Activated CD4-positive, alpha-beta memory T cell treated with anti-CD3 and anti-CD28 coated beads for 36 hours (primary cell): ENCODE measurements at places on chromosomes 3 and 15.
A peak's percentile ranks its signal among the peaks of the same experiment; 100 is the strongest.

DNA sequence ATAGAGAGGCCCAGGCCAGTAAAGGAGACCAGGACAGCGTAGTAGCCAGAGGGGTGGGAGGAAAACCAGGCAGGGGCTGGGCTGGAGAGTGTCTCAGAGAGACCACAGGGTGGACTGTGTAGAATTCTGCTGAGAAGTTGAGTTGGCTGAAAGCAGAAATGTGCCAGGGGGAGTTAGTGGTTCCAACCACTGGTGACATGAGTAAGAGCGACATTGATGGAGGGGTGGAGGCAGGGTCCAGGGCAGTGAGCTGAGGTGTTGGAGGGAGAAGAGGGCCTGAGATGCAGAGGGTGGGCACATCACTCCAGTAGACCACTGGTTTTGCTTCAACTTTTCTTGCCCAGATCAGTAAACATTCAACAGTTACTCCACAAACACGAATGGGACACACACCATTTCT lies 106.5 kb downstream of the ASB7 start:
- DNase-seq, result no peak

DNA sequence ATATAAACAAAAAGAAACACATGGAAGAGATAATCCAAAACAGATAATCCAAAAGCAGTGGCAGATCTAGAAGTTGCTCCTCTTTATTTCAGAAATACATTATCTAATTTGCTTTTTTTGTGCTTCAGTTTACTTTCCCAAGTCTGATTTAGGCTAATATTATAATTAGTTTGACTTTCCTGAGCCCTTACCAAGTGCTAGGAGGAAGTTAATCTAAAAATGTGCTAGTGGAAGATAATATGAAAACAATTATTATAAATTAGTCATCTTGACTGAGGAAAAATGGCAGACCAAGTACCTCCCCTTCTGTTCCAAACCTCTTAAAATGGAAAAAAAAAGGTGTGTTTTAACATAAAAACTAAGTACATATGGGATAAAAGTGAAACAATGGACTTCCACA lies 17.5 kb downstream of the SLC9A9 start:
- DNase-seq, result no peak

DNA sequence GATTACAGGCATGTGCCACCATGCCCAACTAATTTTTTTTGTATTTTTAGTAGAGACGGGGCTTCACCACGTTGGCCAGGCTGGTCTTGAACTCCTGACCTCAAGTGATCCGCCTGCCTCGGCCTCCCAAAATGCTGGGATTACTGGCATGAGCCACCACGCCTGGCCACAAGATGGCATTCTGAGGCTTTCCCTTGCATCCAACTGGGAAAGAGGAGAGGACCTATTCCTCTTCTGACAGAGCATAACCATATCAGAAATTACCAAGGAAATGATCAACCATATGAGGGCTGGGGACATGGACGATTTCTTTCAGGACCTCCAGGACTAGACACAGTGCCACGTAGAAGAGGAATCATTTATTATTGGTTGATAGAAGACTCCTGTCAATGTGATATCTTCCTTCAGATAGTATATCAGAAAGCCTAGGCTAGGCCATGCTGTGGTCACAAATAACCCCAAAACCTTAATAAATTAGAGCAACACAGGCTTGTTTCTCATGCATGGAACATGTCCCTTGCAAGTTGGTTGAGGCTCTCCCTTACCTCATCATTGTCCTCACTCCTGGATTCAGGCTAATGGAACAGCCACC lies 372.3 kb upstream of the IL12A start:
- no peak for DNase-seq

DNA sequence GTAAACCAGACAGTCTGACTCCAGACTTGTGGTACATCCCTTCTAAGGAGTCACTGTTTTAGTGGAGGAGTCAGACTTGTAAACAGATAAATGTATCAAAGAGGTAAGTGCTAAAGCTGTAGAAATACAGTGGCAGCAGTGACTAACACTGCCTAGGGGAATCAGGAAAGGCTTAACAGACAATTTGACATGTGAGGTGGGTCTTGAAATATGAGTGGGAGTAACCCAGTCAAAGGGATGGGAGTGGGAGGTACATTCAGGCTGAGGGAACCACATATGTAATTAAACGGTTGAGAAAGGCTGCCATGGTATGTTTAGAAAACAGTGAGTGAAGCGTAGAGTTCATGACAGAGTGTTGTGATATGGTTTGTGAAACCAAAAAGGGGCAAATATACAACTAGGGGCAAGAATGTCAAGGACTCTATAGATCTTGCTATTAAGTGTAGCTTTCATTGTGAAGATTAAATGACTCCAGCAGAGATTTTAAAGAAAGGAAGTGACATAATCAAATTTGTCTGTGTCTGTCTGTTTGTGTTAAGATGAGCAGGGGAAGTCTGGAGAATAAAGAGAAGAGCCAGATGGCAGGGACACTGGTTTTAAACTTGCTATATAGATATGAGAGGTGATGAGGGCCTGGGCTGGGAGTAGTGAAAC lies 11.2 kb upstream of the ALCAM start:
- no peak for DNase-seq

DNA sequence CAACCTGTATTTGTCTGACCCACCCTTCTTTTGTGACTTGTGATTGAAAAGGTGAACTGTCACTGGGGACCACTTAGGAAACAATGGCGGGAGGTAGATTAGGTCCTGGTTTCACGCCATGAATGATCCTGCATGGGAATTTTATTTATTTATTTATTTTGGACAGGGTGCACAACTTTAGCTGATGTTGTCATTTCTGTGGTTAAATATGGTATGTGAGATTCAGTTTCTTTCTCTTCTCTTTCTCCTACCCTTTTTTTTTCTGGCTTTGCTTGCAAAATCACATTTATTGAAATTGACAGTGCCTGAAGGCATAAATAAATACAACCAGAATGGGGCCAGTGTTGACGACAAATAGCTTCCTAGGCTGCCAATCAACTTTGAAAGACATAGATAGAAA lies 18.0 kb upstream of the HTR3E start:
- DNase-seq, result no peak

- DNase-seq, result no peak
Observed at GRCh38 chr15:101143321-101143720, 108.5 kb downstream of the CHSY1 start.

DNA sequence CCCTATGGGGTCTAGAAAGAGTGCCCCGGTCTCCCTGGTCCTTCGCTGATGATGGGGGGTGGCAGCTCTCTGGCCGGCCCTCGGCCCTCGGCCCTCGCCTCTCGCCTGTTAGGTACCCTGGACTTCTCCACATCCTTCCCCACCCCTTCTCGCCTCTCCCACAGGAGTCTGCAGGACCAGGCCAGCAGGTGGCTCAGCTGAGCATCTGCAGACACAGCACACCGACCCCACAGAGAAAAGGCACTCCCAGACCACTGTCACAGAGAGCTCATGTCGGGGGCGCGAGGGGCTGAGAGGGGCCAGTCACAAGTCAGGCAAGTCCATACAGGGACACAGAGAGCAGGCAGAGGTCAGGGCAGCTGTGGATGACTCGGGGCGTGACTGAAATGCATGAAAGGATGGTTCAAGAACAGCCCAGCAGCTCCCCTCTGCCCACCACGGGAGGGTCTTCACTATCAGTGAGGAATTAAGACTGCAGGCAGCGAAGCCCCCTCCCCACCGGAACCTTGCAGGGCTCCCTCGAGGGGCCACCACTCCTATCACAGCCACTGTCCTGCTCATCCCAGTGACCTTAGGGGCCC lies 181.7 kb upstream of the NSMCE3 start:
- DNase-seq, result no peak

GRCh38 chr3:38549486-38549885 lies 53.3 kb downstream of the EXOG start:
- DNase-seq, result peak; percentile 2

- DNase-seq, result no peak
Observed at GRCh38 chr3:44066806-44067205, 174.9 kb upstream of the TOPAZ1 start.

GRCh38 chr15:25596644-25597562 lies 158.1 kb upstream of the UBE3A start:
- DNase-seq, result no peak

- peak; percentile 30 for DNase-seq
Observed at GRCh38 chr3:69033470-69033869, 18.7 kb downstream of the TMF1 start.

- DNase-seq, result peak; percentile 40
Observed at GRCh38 chr15:72532991-72533601, 59.0 kb downstream of the ARIH1 start.

DNA sequence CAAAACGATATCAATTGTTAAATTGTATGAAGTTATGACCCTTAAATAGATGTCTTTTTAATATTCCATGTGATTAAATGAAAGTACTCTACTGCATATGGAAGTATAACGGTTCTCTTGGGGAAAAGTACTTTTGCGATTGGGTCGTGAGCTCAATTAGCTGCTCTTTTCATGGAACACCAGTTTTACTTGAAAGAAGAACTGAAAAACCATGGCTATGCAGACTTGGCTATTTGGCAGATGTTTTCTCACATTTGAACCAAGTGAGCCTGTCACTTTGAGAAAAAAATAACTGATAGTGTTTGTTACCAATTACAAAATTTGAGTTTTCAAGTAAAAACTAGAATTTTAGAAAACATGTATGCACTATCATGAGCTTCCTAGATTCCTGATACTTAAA lies 5.9 kb upstream of the INAFM2 start:
- DNase-seq, result no peak

GRCh38 chr15:89858661-89859458 lies 34.9 kb downstream of the AP3S2 start:
- DNase-seq, result no peak

- DNase-seq, result no peak
Observed at GRCh38 chr3:149701977-149702350, 44.1 kb upstream of the WWTR1 start.

- no peak for DNase-seq
Observed at GRCh38 chr3:165640970-165641369, 196.3 kb downstream of the BCHE start.

DNA sequence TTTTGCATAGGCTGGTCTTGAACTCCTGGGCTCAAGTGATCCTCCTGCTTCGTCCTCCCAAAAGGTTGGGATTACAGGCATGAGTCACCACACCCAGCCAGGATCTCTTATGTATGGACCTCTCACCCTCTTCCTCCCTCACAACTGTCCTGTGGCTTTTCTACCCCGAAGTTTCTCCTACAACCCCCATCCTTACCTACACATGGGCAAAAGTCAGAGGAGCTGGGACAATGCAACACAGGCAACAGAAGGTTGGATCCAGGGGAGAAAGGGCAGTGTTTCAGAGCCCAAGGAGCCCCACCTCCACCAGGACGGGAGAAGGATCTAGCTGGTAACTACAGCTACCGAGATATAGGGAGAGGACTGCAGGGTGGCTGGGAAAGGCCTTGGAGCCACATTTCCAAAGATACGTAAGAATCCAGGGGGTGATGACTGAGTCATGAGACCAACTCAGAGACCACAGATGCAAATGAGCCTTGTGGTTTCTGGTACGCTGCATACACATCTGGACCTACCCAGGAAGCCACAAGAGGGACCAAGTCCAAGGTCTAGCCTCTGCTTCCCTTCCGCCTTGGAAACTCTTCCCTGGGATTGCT lies 13.6 kb downstream of the IGDCC4 start:
- DNase-seq, result no peak

- DNase-seq, result no peak
Observed at GRCh38 chr3:196633555-196634151, 5.8 kb upstream of the NRROS start.

DNA sequence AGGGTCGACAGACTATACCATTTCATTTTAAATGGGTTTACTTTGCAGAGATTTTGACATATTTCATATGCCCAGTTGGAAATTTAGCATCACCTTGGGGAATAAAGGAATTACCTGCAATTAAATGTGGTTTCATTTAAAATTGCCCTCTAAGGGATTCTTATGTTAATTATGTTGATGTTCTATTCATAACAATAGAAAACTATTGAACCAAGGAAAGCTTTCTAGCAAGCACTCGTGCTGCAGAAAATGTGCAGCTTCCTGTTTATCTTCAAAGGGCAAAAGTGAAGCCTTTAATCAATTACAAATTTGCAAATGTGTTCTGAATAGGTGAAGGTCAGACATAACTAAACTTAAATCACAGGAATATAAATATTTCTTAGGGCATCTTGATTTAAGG lies 352.1 kb downstream of the CHST2 start:
- no peak for DNase-seq

DNA sequence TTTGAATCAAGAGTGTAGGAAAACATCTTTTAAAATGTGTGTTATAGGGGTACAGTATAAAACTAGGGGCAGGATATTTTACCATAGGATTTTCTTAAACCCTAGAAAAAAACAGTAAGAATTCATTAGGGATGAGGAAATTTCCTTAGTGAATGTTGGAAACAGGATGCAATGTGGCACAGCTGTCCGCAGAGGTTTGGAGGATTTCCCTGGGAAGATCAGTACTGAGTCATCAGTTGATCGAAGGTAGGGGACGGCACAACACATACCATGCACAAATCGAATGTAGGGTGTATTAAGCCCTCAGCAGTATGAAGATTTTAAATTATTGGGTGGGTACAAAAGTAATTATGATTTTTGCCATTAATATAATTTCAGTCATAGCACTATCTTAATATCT lies 49.9 kb downstream of the FNDC3B start:
- no peak for DNase-seq

- DNase-seq, result peak; percentile 37
Observed at GRCh38 chr3:195226900-195227447, 44.0 kb downstream of the XXYLT1 start.

- DNase-seq, result no peak
Observed at GRCh38 chr3:76367281-76367680, 581.9 kb upstream of the ZNF717 start.

DNA sequence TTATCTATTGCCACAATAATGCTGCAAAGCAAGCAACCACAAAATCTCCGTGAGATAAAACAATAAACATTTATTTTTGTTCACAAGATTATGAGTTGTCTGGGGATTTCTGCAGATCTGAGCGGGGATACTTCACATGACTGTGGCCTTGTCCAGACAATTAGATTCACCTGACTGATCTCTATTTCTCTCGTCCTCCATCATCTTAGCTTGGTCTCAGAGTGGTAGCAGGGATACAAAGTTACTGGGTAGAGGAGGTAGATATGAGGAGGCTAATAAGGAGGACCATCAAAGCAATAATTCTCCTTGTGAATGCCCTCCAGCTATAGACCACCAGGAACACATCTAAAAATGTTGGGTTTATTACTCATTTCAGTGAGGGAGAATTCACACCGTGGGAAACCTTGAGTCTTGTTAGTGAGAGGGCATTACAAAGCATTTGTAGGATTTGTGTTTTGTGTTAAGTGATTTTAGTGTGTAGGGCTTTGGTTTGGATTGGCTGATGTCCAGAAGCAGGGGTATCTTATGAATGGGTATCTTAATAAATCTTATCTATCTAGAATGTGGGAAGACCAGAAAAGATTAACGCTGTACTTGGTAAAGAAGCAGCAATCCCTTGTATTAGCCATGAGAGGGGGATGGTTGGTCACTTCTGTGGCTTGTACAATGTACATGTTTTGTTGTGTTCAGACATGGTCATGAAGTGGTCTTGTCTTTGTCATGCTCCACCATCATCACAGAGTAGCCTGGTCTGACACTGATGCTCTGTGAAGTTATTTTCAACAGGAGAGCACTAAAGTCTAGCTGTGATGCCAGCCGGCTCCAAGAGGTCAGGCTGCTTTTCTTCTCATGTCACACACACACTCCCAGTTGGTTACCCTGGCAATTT lies 287.6 kb upstream of the STT3B start:
- DNase-seq, result no peak
